Activated naive CD8-positive, alpha-beta T cell treated with anti-CD3 and anti-CD28 coated beads for 36 hours (primary cell): ENCODE measurements at places on chromosomes 3 and 15. TPM values are rescaled to one million over a fixed set of nuclear protein-coding genes. Genes with fewer than 3 reads are reported as not detected.
A peak's percentile ranks its signal among the peaks of the same experiment; 100 is the strongest.

GRCh38 chr3:46193436-46193835 lies 14.7 kb downstream of the CCR1 start:
- no peak for DNase-seq
- H3K27ac ChIP-seq = no peak overlapping the region
- H3K36me3 ChIP-seq = peaks cover 11% of the 10 kb centered on the region
- H3K4me3 ChIP-seq = no peak overlapping the region

- no peak for DNase-seq
- H3K36me3 ChIP-seq = peaks cover 1% of the 10 kb centered on the region
- H3K27me3 ChIP-seq = no peaks in the 10 kb centered on the region
- no peak overlapping the region for H3K4me3 ChIP-seq
- H3K4me1 ChIP-seq = peaks cover 19% of the 10 kb centered on the region
- H3K27ac ChIP-seq = peak overlapping the region; percentile 61
These were observed 42.8 kb upstream of the RPL35A start for GRCh38 chr3:197907196-197907595.

GRCh38 chr15:65476903-65477302 lies 40.6 kb downstream of the DPP8 start:
- peaks cover 14% of the 10 kb centered on the region for H3K36me3 ChIP-seq
- DNase-seq = no peak
- H3K27me3 ChIP-seq = no peaks in the 10 kb centered on the region
- H3K4me3 ChIP-seq = no peak overlapping the region
- no peaks in the 10 kb centered on the region for H3K4me1 ChIP-seq
- H3K27ac ChIP-seq = no peak overlapping the region

- H3K4me3 ChIP-seq = no peak overlapping the region
- peaks cover 14% of the 10 kb centered on the region for H3K4me1 ChIP-seq
- H3K36me3 ChIP-seq = no peaks in the 10 kb centered on the region
- H3K27me3 ChIP-seq = no peaks in the 10 kb centered on the region
These were observed 170.1 kb downstream of the OSBPL10 start for GRCh38 chr3:31810991-31811433.

- H3K4me3 ChIP-seq = peak overlapping the region; percentile 90
- H3K27ac ChIP-seq = peak overlapping the region; percentile 75
- H3K4me1 ChIP-seq = peaks cover 15% of the 10 kb centered on the region
- H3K27me3 ChIP-seq = no peaks in the 10 kb centered on the region
- peaks cover 25% of the 10 kb centered on the region for H3K36me3 ChIP-seq
These were observed 810 bp downstream of the TMEM62 start for GRCh38 chr15:43134157-43134635.

- no peaks in the 10 kb centered on the region for H3K36me3 ChIP-seq
- H3K27me3 ChIP-seq = no peaks in the 10 kb centered on the region
- H3K4me3 ChIP-seq = no peak overlapping the region
- no peak overlapping the region for H3K27ac ChIP-seq
- no peaks in the 10 kb centered on the region for H3K4me1 ChIP-seq
These were observed 163.3 kb downstream of the SPATA16 start for GRCh38 chr3:172977696-172978095.

- no peak overlapping the region for H3K27ac ChIP-seq
- peaks cover 75% of the 10 kb centered on the region for H3K27me3 ChIP-seq
- H3K4me1 ChIP-seq = peaks cover 14% of the 10 kb centered on the region
- no peak overlapping the region for H3K4me3 ChIP-seq
- no peaks in the 10 kb centered on the region for H3K36me3 ChIP-seq
These were observed 4.2 kb downstream of the IL17RD start for GRCh38 chr3:57160765-57161538.

- no peak for DNase-seq
- H3K4me1 ChIP-seq = no peaks in the 10 kb centered on the region
- H3K36me3 ChIP-seq = no peaks in the 10 kb centered on the region
- no peaks in the 10 kb centered on the region for H3K27me3 ChIP-seq
- H3K4me3 ChIP-seq = no peak overlapping the region
These were observed 304.1 kb upstream of the MME start for GRCh38 chr3:154775821-154776548.

DNA sequence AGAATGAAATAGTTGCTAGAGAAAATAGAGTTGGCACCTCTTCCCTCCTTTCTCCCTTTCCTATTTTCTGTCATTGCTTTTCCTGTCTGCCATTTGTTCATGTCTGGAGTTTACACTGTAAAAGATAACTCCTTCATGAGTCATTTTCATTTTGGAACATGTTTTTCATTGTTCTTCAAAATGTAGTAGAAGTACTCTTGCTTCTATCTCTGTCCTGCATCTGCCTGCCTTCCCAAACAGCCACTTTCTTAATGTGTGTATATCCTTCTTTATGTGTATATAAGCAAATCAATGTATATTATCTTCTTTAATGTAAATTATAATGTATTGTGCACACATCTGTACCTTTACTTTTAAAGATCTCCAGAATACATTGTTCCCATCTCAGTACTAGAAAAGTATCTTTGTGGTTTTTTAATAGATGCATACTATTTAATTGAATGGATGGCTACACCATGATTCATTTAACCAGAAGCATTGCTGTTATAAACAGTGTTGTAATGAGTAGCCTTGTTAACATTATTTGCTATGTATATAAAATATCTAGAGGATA lies 41.1 kb downstream of the TSC22D2 start:
- no peak overlapping the region for H3K27ac ChIP-seq
- no peak for DNase-seq
- peaks cover 22% of the 10 kb centered on the region for H3K4me1 ChIP-seq
- H3K27me3 ChIP-seq = no peaks in the 10 kb centered on the region
- peaks cover 8% of the 10 kb centered on the region for H3K36me3 ChIP-seq

DNA sequence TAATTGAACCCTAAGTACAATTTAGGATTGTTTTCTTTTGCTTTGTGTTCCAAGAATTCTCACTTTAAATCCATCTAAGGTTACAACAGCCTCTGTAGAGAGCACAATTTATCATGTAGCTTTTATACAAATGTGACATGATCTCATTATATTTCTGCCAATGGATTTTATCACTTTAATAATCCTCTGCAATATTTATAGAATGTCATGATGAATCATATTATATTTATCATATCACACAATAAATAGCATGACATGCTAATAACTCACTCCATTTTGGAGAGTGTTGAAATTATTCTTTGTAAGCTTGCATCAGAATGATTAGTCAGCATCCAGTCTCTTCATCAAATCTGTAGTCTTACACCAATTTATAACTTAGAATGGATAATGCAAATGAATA lies 280.6 kb upstream of the ZNF717 start:
- no peak overlapping the region for H3K4me3 ChIP-seq
- H3K4me1 ChIP-seq = no peaks in the 10 kb centered on the region
- DNase-seq = no peak
- no peak overlapping the region for H3K27ac ChIP-seq

DNA sequence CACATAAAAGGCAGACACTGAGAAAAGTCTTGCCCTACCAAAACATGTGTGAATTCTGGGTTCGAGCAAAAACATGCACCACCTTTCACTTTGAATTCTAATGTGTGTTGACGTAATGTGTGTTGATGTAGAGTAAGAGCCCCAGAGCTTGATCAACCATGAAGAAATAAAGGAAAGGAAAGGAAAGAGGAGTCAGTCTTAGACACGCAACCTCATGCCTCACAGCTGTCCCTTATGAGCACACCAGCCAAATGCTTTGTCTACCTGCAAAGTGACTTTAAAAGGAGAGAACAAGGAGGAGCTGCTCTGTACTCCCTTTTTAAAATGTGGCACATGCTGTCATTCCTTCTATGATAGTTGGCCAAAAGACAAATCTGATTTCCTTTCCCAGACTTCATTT lies 80.8 kb downstream of the RFTN1 start:
- DNase-seq = no peak
- no peak overlapping the region for H3K27ac ChIP-seq
- H3K4me1 ChIP-seq = peaks cover 21% of the 10 kb centered on the region
- H3K27me3 ChIP-seq = no peaks in the 10 kb centered on the region

GRCh38 chr3:17063596-17063995 lies 178.8 kb downstream of the PLCL2 start:
- H3K36me3 ChIP-seq = peaks cover 46% of the 10 kb centered on the region
- no peaks in the 10 kb centered on the region for H3K27me3 ChIP-seq
- DNase-seq = no peak
- peak overlapping the region; percentile 43 for H3K27ac ChIP-seq
- peaks cover 7% of the 10 kb centered on the region for H3K4me1 ChIP-seq
- no peak overlapping the region for H3K4me3 ChIP-seq

GRCh38 chr15:99566157-99566897 lies 543 bp downstream of the MEF2A start:
- H3K4me1 ChIP-seq = peaks cover 37% of the 10 kb centered on the region
- peak overlapping the region; percentile 99 for H3K4me3 ChIP-seq
- no peaks in the 10 kb centered on the region for H3K27me3 ChIP-seq
- peak overlapping the region; percentile 84 for H3K27ac ChIP-seq
- DNase-seq = peak; percentile 36
- H3K36me3 ChIP-seq = peaks cover 4% of the 10 kb centered on the region

- H3K4me1 ChIP-seq = no peaks in the 10 kb centered on the region
- peaks cover 10% of the 10 kb centered on the region for H3K27me3 ChIP-seq
- no peak overlapping the region for H3K27ac ChIP-seq
- no peaks in the 10 kb centered on the region for H3K36me3 ChIP-seq
These were observed 109.8 kb downstream of the IGF2BP2 start for GRCh38 chr3:185715091-185715490.

MAGI1 gene
- total RNA-seq = 0.12 TPM

FANCD2OS gene
- total RNA-seq = not detected

STRC gene
- total RNA-seq = 0.62 TPM

APBA2 gene
- 29.2 TPM for total RNA-seq

APOD gene
- total RNA-seq = not detected

TUSC7 gene
- not detected for total RNA-seq

CFAP92 gene
- 0.40 TPM for total RNA-seq
